Inflammatory macrophage treated with lipopolysaccharide for 4 hours (primary cell): ENCODE measurements at places on chromosomes 5 and 9.

- no peak for DNase-seq
Observed at GRCh38 chr5:55601204-55601618, 66.4 kb upstream of the PLPP1 start.

GRCh38 chr5:66788556-66788955 is 192.4 kb downstream of the MAST4 start:
- no peak for DNase-seq

DNA sequence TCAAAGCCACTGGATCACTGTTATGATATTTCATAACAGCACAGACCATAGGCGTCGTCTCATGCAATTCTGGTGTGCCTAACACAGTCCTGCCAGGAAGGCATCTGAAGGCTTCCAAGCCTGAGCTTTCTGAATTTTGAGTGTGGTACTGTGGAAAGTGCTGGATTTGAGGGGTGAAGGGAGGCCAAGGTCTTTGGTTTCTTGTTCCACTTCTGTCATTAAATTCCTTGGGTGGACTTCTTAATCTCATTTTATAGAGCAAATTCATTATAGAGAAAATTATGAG is 441.3 kb upstream of the PIK3R1 start:
- DNase-seq, result no peak

GRCh38 chr9:137441289-137441934 is at the start of gene ENTPD8:
Gene ENTPD8 (minus strand): TSS chr9:137441357. CDS start chr9:137438285, 3,072 bp downstream.
- no peak for DNase-seq

- no peak for DNase-seq
Observed at GRCh38 chr9:73680831-73681230, 529.2 kb downstream of the ANXA1 start.

- no peak for DNase-seq
Observed at GRCh38 chr9:77125665-77126064, 51.7 kb upstream of the VPS13A start.
